NCI-H1092 (cell line): ENCODE measurements at places on chromosomes 6 and 20.

- DNase-seq: no peak
Observed at GRCh38 chr6:105917038-105917695, 169.0 kb upstream of the PRDM1 start.

DNA sequence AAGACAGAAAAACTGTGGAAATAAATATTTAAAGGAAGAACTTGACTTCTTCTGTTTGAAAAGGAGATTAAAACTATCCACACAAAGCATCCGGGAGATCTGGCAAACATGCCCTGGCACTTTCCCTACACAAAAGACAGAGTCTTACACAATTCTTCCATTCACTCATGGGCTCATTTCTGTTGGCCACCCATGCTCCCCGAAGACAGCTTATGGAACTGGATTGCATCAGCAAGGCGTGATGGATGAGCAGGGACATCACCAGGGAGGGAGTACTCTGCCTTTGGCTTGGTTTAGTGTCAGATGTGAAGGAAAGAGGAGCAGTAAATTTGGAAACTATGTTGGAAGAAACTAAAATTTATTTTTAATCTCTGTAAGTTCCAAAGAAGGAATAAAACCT lies 379.3 kb downstream of the CD109 start:
- no peak for DNase-seq

DNA sequence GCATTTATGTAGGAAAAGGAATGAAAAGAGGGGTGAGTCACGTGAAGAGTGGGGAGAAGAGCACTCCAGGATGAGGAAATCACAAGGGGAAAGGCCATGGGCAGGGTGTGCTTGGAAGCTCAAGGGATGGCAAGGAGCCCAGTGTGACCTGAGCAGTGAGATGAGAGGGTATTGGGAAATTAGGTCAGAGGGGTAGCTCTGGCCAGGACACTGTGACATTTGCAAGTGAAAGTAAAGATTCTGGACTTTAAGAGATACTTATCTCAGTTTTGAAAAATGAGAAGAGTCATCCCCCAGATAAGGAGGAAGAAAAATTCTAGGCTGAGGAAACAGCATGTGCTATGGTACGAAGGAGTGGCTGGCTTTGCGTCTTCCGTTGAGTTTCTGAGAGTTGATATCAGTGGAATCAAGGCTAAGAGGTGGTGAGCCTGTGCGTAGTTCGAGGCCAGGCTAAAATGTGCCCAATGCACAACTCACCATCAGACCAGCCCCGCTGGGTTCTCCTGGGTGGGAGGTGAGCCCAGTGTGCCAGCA lies 79.9 kb downstream of the GCLC start:
- DNase-seq: no peak

DNA sequence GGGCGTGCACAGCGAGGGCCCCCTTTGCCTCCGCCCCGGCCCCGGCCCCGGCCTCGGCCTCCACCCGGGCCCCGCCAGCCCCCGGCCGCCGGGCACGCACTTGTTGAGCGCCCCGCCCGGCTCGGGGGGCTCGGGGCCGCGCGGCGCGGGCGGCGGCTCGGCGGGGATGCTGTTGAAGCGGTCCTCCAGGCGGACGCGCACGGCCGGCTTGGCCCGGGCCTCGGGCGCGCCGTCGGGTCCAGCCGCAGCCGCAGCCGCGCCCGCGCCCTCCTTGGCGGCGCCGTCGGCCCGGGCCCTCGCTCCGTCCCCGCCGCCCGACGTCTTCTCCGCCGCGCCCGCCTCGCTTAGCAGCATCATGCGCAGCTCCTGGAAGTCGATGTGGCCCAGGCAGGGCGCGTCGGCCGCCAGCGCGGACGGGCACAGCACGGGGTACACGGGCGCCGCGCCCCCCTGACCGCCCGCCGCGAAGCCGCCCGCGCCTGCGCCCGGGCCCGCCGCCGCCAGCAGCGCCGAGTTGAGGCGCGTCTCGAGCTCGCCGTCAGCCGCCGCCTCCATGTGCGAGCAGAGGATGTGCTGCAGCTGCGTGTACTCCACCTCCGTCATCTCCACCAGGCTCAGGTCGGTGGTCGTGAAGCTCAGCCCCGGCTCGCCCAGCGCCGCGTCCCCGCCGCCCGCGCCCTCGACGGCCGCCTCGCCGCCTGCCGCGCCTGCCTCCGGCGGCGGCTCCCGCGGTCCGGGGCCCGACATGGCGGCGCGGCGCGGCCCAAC lies 514 bp downstream of the TCFL5 start:
- peak; percentile 10 for DNase-seq

- DNase-seq: no peak
Observed at GRCh38 chr20:24046888-24047287, 58.3 kb upstream of the GGTLC1 start.

- DNase-seq: peak; percentile 93
Observed at GRCh38 chr6:18154507-18155149, at the start of gene TPMT. Gene TPMT (minus strand): TSS chr6:18155077. CDS start chr6:18149127, 5,950 bp downstream.

GRCh38 chr6:63493557-63493956 lies 78.7 kb upstream of the LOC128125822 start:
- DNase-seq: no peak

DNA sequence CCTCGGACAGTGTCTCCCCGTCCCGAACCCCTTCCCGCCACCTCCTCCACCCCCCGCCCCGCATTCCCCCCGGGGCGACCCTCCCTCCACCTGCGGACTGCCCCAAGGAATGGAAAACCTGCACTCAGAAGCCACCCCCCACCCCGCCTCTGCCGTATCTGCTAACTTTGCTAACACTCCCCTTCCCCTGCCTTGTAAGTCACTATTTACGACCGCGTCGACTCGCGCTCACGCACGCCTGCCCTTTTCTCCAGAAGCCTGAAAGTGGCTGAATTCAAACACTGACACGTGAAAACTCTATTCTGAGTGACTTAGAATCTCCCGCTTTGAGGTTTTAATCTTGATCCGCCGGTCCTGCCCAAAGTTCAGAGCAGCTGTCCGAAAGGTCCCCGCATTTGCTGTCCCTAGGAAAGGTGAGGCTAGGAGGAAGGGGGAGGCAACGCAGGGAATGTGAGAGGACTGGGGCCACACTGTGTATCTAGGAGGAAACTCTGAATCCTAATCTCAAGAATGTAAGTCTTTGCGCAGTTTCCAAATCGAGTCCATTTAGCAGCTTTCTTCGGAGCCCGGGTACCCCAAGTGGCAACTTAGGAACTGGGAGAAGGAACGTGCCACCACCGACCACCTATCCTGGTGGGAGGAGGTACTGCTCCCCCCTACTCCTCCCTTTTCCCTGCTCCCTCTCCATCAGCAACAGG lies 9.3 kb upstream of the POU3F2 start:
- no peak for DNase-seq

GRCh38 chr20:3614466-3614865 lies 48.7 kb downstream of the GFRA4 start:
- no peak for DNase-seq

DNA sequence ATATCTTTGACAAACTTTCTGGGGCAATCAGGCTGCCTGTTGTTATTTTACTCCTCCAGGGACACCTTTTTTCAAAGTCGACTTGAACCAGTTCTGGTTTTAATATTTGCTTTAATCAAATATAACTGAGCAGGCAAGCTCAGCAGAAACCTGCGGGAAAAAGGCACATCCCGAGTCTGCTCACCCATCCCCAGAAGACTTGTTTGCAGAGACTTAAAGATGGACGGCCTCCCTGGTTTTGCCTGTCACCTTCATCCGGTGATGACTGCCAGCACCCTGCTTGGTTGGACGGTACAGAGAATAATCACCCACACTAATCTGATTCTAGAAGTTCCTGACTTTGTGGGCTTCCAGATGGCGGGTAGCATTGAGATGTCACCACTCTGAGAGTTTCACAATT lies 36.8 kb downstream of the PPP1R3G start:
- no peak for DNase-seq

DNA sequence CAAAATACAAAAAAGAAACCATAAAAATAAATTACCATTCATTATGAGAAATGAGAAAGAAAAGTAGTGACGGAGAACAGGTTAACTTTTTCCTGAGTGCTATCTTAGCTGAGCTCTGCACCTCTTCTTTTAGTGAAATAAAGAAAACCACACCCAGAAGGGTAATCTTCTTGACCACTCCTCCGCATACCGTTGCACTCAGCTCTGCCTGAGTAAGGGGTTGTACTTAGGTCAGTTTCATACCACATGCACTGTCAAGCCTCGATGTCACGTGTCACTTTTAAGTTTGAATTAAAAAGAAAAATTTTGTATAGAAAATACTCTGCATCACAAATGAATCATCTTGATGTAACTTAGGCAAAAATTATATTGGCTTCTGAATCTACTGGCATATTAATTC lies 2.8 kb downstream of the EZR start:
- no peak for DNase-seq

GRCh38 chr20:51440589-51440988 lies 101.9 kb downstream of the NFATC2 start:
- no peak for DNase-seq

GRCh38 chr6:7125290-7125689 lies 17.5 kb downstream of the RREB1 start:
- DNase-seq: no peak

DNA sequence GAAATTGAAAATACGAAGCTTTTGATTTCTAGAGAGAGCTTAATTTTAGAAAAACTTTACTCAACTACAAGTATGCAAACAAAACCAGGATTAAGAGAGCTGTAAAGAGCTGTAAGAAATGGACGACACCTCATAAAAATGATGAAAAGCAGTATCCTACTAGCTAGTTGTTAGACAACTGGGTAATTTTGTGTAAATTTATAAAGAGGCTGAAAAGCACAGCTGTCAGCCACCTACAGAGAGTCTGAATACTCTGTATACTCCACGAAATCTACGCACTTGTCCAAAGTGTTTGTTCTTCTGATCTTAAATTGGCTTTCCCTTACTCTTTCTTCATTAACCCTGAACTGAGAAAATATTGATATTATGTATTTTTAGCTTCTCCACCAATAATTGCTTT lies 808.4 kb upstream of the EPHA7 start:
- DNase-seq: no peak

- no peak for DNase-seq
Observed at GRCh38 chr6:143018955-143019354, 41.7 kb upstream of the AIG1 start.

DNA sequence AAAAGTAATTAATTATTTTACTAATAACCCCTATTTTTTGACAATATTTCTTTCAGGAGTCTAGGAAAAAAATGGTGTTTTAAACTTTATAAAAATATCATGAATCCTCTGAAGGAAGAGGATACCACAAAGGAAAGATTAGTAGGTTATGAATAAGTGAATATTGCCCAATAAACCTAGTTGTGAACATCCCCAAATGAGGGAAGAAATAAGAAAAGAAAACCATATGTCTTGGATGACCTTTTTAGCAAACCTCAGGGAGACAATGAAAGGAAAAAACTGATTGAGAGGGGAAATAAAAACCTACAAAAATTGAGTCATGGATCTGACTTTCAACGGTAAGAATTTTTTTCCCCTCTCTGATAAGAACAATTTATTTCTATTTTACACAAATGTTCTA lies 34.4 kb downstream of the TENT5A start:
- no peak for DNase-seq

GRCh38 chr6:81621816-81622395 lies 130.6 kb downstream of the TENT5A start:
- DNase-seq: no peak

DNA sequence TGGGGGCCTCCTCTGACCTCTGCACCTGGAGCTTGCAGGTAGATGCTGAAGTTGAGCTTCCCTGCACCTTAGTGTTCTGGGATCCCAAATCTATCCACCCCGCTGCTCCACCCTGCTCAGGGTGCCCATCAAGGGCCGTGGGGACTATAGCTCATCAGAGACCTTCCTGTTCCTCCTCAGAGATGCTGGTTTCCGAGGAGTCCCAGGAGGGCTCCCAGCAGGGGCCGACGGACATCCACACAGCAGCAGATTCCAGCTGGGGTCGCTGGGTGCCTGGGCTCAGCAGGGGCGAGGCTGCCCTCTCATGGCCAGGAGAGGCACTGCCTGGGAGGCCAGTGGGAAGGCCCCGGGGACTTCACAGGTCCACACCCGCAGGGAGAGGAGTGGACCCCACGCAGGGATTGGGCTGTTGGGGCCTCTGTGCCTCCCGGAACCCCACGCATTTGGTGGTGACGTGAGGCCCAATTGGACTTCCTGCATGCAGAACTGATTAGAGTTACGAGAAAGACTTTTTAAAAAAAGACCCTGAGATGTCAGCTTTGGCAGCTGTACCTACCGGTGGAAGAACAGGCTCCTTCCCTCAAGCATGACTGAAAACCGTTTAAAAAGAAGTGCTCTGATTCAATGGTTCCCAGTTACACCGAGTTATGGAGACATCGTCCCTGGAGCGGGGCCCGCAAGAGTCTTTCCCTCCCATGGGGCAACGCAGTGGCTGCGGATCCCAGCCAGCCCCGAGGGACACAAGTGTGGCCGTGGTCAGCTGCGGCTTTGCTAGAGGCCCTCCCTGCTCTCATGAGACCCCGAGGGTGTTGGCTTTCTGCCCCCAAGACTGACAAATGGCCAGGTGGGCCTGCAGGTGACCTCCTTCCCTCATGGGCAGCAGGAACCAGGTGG lies 25.3 kb upstream of the SLCO4A1 start:
- DNase-seq: peak; percentile 52

GRCh38 chr6:46329568-46329967 lies 158.8 kb upstream of the ENPP5 start:
- DNase-seq: peak; percentile 91

- DNase-seq: no peak
Observed at GRCh38 chr6:168979254-168979653, 274.4 kb downstream of the THBS2 start.

GRCh38 chr6:7469696-7470095 lies 71.8 kb upstream of the DSP start:
- no peak for DNase-seq

DNA sequence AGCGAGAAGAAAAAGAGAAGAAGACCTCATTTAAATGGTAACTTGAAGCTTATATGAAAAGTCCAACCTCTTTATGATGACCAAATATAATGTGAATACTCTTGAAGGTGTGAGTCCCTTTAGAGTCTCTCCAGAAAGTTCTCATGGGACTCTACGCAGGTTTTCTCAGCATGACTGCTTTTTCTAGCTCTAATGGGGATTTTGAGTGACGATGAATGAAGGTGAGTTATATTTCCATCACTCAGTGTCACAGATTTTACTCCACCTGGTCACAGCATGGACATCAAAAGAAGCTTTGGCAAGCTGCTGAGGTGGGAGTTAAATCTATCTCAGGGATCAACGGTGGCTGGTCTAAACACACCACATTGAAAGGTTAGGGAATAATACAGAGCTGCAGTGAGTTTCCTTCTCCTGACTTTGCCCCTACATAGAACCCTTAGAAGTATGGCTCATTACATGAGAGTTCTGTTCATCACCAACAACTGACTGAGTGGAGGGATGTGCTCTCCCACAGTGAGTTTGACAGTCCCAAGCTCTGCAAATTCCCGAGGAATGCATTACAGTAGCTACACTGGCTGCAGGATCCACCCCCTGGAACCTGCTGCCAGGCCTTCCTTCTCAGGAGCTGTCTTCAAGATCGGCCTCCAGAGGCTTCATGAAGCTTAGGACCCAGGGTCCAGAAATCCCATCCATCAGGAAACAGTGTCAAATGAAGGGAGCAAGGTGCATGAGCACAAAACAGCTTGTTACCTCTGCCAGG lies 126.8 kb downstream of the FOXC1 start:
- no peak for DNase-seq
